ENCODE measurements at places on chromosomes 1 and 21.

DNA sequence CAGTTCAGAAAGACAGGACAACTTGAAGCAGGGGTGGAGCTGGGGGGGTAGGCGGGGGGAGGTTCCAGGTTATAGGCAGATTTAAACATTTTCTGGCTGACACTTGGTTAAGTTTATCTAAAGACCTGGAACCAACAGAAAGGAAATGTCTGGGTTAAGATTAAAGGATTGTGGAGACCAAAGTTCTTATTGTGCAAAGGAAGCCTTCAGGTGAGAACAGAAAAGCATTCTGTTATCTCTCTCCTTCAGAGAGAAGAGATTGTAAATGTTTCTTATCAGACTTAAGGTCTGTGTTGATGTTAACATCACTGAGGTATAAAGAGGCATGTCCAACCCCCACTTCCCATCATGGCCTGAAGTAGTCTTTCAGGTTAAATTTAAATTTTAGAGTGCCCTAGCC is 3.7 kb upstream of the ACADM start:
- H3K4me1 ChIP-seq, result peaks cover 10% of the 10 kb centered on the region
- H3K36me3 ChIP-seq, result no peaks in the 10 kb centered on the region
- H3K27me3 ChIP-seq, result no peaks in the 10 kb centered on the region
- H3K27ac ChIP-seq, result no peak overlapping the region

DNA sequence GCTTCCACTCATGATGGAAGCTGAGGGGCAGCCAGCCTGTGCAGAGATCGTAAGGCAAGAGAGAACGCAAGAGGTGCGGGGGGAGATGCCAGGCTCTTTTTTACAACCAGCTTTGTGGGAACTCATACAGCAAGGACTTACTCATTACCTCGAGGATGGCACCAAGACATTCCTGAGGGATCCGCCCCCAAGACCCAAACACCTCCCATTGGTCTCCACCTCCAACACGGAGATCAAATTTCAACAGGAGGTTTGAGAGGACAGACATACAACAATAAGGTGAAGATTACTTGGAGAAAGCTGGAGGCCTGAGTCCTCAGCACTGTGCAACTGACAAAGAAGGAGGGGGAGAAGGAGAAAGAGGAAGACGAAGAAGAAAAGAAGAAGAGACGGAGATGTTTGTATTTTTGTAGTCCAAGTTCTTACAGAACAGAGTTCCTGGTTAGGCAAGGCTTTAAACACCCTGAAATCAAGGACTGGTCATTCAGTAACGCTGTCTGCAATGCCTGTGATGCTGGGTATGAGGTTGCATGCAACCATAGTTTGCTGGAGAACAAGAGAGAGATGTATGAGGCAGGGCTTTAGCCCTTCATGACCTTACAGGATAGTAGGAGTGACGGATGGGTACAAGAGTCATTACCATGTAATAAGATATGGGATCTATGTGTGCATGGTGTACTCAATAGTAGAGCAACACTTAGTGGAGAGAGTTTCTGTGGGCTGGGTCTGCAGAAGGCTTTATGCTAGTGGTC is 19.7 kb upstream of the GALNT2 start:
- H3K4me1 ChIP-seq, result no peaks in the 10 kb centered on the region
- H3K4me3 ChIP-seq, result no peak overlapping the region
- H3K36me3 ChIP-seq, result no peaks in the 10 kb centered on the region
- DNase-seq, result no peak
- no peaks in the 10 kb centered on the region for H3K27me3 ChIP-seq

DNA sequence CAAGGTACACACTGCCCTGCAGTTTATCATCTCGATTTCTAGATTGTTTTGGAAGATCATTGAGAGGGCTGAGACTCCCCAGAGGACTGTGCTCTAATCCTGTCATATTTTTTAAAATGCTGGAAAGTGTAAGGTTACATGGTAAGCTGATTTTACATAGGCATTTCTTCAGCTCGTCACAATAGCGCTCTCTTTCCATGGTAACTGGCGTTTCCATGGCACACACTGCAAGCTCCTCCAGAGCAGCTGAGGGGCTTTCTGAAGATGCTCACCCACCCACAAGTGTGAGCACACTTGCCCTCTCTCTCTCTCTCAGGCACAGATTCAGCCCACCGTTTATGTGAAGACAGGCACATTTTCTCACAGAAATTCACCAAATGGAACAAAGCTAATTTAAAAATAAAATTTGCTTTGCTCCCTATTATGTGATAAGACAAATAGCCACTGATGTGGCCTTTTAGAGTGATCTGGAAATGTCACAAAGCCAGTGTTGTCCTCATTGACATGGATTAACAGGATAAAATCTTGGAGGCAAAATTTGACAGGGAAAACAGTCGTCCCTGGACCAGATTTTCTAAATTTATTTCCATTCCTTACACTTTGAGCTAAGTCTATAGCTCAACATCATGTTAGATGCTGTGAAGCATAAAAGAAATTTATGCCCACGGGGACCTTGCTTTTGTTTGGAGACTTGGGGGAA is 421.5 kb downstream of the RWDD3 start:
- H3K36me3 ChIP-seq, result no peaks in the 10 kb centered on the region
- no peaks in the 10 kb centered on the region for H3K27me3 ChIP-seq
- H3K27ac ChIP-seq, result no peak overlapping the region
- DNase-seq, result no peak
- H3K4me1 ChIP-seq, result no peaks in the 10 kb centered on the region

DNA sequence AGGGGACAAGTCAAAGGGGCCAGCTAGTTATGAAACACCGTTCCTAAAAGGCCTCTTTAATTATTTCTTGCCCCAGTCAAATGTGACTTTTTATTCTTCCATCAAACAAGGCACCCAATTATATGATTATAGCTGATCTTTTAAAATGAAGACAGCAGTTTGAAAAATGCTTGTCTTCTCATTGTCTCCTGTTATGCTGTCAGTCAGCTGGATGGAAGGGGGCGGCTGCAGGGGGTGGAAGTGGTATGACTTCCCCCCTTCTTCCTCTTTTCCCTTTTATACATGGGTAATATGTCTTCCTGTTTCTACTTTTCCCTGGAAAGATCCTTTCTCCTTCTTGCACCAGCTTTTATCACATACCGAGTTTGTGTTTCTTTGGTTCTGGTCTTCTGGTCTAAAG is 25.8 kb upstream of the KCNA10 start:
- no peaks in the 10 kb centered on the region for H3K4me1 ChIP-seq
- H3K27ac ChIP-seq, result no peak overlapping the region
- H3K27me3 ChIP-seq, result no peaks in the 10 kb centered on the region
- no peaks in the 10 kb centered on the region for H3K36me3 ChIP-seq

DNA sequence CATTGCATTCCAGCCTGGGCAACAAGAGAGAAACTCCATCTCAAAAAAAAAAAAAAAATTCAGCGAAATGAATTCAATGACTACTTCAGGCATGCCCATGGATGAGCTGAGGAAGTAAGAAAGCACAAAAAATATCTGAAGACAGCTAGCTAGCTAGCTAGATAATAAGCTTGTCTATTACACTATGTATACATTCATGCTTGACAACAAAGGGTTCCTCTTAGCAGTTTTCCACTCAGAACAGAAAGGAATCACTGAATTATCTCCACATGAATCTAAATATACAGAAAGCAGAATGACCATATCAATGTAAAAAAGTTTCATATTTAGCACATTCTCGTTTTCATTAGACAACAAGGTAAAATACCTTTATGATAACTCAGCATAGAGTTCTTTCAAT is 32.1 kb downstream of the USP48 start:
- H3K27ac ChIP-seq, result no peak overlapping the region
- DNase-seq, result no peak
- peaks cover 48% of the 10 kb centered on the region for H3K36me3 ChIP-seq

- H3K4me3 ChIP-seq, result no peak overlapping the region
- no peak overlapping the region for H3K27ac ChIP-seq
- H3K36me3 ChIP-seq, result peaks cover 31% of the 10 kb centered on the region
- H3K27me3 ChIP-seq, result no peaks in the 10 kb centered on the region
- no peaks in the 10 kb centered on the region for H3K4me1 ChIP-seq
- no peak for DNase-seq
These were observed 14.4 kb downstream of the IFNAR1 start for GRCh38 chr21:33339135-33339534.

DNA sequence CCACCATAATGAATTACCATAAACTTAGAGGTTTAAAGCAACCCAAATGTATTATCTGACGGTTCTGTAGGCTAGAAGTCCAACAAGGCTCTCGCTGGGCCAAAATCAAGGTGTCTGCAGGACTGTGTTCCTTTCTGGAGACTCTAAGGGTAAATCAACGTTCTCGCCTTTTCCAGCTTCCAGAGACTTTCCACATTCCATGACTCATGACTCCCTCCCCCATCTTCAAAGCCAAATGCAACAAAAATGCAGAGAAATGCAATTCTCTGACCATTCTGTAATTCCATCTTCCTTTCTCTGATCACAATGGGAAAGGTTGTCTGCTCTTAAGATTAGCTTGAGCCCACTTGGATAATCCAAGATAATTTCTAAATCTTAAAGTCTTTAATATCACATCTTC is 287.1 kb downstream of the LTN1 start:
- H3K27me3 ChIP-seq, result no peaks in the 10 kb centered on the region
- no peak for DNase-seq

GRCh38 chr1:55204997-55205396 is 10.2 kb downstream of the USP24 start:
- no peaks in the 10 kb centered on the region for H3K36me3 ChIP-seq
- peaks cover 14% of the 10 kb centered on the region for H3K4me1 ChIP-seq
- DNase-seq, result no peak
- no peak overlapping the region for H3K4me3 ChIP-seq
- H3K27ac ChIP-seq, result no peak overlapping the region

GRCh38 chr1:25140073-25140797 is 92.1 kb downstream of the SYF2 start:
- no peak overlapping the region for H3K27ac ChIP-seq
- no peaks in the 10 kb centered on the region for H3K36me3 ChIP-seq
- no peaks in the 10 kb centered on the region for H3K4me1 ChIP-seq
- DNase-seq, result no peak
- H3K27me3 ChIP-seq, result no peaks in the 10 kb centered on the region
- H3K4me3 ChIP-seq, result no peak overlapping the region

DNA sequence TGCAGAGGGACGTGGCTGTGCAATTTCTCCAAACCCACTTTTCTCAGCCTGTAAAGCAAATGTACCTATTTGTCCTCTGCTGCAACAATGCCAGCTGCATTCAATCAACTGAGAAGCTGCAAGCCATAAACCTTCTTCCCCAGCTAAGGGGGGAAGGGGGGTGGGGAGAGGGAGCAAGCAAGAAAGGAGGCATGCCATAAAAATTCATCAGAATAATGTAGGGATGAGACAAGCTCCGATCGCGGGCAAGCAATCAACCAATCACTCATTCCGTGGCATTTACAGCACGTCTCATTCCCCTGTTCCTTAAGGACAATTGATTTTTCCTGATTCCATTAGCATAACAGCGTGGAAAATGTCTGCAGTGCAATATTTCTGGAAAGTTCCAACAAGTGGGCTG is 144.8 kb downstream of the DMRTA2 start:
- no peak for DNase-seq
- no peak overlapping the region for H3K4me3 ChIP-seq
- no peaks in the 10 kb centered on the region for H3K4me1 ChIP-seq
- no peaks in the 10 kb centered on the region for H3K36me3 ChIP-seq
- no peaks in the 10 kb centered on the region for H3K27me3 ChIP-seq

GRCh38 chr1:206591226-206591625 is 21.0 kb downstream of the EIF2D start:
- H3K27me3 ChIP-seq, result no peaks in the 10 kb centered on the region
- H3K4me3 ChIP-seq, result no peak overlapping the region
- H3K36me3 ChIP-seq, result peaks cover 65% of the 10 kb centered on the region
- H3K27ac ChIP-seq, result peak overlapping the region; percentile 54
- H3K4me1 ChIP-seq, result peaks cover 23% of the 10 kb centered on the region

- H3K27ac ChIP-seq, result no peak overlapping the region
- H3K4me1 ChIP-seq, result no peaks in the 10 kb centered on the region
- H3K36me3 ChIP-seq, result peaks cover 5% of the 10 kb centered on the region
- H3K27me3 ChIP-seq, result no peaks in the 10 kb centered on the region
- DNase-seq, result no peak
These were observed 613.8 kb downstream of the KIF26B start for GRCh38 chr1:245768596-245768995.

GRCh38 chr1:153478047-153478691 is 17.7 kb upstream of the S100A7 start:
- DNase-seq, result no peak
- H3K4me1 ChIP-seq, result no peaks in the 10 kb centered on the region
- H3K36me3 ChIP-seq, result no peaks in the 10 kb centered on the region
- no peak overlapping the region for H3K4me3 ChIP-seq

DNA sequence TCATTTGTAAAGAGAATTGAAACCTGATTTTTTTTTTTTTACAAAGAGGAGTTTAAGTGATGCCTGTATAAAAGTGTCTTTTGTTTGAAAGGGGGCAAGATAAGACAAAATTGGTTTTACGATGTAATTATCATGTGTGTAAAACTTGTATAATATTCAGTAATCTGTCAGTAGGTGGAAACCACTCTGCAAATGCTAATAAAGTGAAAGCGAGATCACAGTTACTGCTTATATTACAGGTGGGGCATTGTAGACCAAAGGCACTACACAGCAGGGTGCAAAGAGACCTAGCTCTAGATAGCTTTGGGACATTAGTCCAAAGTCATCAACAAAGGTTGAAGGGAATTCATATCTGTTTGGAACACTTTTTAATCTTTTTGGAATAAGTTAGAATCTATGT is 174.2 kb downstream of the LHX8 start:
- no peaks in the 10 kb centered on the region for H3K4me1 ChIP-seq
- DNase-seq, result no peak
- H3K27me3 ChIP-seq, result no peaks in the 10 kb centered on the region
- no peak overlapping the region for H3K27ac ChIP-seq
- H3K36me3 ChIP-seq, result no peaks in the 10 kb centered on the region

GRCh38 chr1:40786171-40786994 is 2.8 kb downstream of the KCNQ4 start:
- H3K27me3 ChIP-seq, result peaks cover 10% of the 10 kb centered on the region
- no peak overlapping the region for H3K27ac ChIP-seq
- DNase-seq, result no peak
- H3K4me1 ChIP-seq, result peaks cover 8% of the 10 kb centered on the region
- no peaks in the 10 kb centered on the region for H3K36me3 ChIP-seq
- no peak overlapping the region for H3K4me3 ChIP-seq
